NCI-H146 (cell line): ENCODE measurements at places on chromosomes 13 and 19.

DNA sequence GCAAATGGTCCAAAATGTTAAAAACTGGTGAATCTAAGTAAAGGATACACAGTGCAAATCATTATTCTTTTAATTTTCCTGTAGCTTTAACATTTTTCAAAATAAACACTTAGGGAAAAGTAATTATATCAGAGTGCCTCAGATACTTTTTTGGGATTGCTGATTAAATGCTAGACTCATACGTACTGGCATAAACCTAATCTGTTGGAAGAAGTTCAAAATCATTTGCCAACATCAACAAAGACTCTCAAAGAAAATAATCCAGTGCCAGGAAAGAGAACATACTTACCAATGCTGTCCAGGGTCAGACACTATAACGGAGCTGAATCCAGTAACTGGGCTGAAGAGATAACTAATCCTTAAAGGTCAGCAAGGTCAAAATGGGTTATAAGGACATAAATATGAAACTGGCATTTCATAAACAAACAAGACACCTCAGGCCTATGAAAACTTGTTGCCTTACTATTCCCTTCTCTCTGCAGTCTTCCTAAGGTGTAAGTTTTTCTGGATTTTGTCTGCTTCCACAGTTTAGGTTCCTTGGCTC lies 3.3 kb upstream of the ZNF420 start:
- DNase-seq, result no peak

GRCh38 chr19:50478901-50479715 lies 2.5 kb upstream of the GARIN5A start:
- DNase-seq, result no peak

DNA sequence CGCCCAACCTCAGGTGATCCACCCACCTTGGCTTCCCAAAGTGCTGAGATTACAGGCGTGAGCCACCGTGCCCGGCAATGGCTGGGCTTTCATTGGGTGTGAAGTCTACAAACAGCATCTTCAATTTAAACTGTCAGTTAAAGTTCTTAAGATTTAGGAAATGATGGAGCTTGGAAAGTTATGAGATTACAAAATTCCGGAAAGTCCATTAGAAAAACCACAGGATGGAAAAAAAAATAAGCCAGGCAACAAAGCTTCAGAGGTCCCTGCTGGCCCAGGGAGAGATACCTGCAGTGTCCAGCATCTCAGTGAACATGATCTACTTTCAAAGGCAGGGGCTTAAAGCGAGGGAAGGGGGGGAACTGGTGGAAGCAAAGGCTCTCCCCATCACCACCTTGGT lies 4.6 kb upstream of the ZNF587B start:
- no peak for DNase-seq

GRCh38 chr19:13071444-13072187 lies 31.0 kb downstream of the LYL1 start:
- no peak for DNase-seq

- no peak for DNase-seq
These were observed 22.2 kb upstream of the PEG3 start for GRCh38 chr19:56862741-56863140.

GRCh38 chr19:48858984-48859710 lies 9.3 kb downstream of the PLEKHA4 start:
- no peak for DNase-seq

GRCh38 chr13:105465251-105465650 lies 1070.2 kb downstream of the EFNB2 start:
- DNase-seq, result no peak

- DNase-seq, result no peak
These were observed 25.7 kb upstream of the MTUS2 start for GRCh38 chr13:28794396-28794795.

- DNase-seq, result no peak
These were observed 448.2 kb downstream of the LIG4 start for GRCh38 chr13:107767119-107767518.

- no peak for DNase-seq
These were observed 7.6 kb downstream of the POU4F1 start for GRCh38 chr13:78595495-78596398.

GRCh38 chr19:18441804-18442788 lies 4.2 kb upstream of the ISYNA1 start:
- no peak for DNase-seq
